ENCODE measurements at places on chromosomes 11 and 22. TPM values are rescaled to one million over a fixed set of nuclear protein-coding genes. Genes with fewer than 3 reads are reported as not detected.
A peak's percentile ranks its signal among the peaks of the same experiment; 100 is the strongest.

- no peak for ATAC-seq
These were observed 40.9 kb upstream of the BIRC3 start for GRCh38 chr11:102276362-102276761.

GRCh38 chr22:40965936-40966725, 15.0 kb downstream of the RBX1 start:
- no peak for ATAC-seq

GRCh38 chr11:33040862-33041453, 1.6 kb downstream of the TCP11L1 start:
- ATAC-seq: peak; percentile 52

DNA sequence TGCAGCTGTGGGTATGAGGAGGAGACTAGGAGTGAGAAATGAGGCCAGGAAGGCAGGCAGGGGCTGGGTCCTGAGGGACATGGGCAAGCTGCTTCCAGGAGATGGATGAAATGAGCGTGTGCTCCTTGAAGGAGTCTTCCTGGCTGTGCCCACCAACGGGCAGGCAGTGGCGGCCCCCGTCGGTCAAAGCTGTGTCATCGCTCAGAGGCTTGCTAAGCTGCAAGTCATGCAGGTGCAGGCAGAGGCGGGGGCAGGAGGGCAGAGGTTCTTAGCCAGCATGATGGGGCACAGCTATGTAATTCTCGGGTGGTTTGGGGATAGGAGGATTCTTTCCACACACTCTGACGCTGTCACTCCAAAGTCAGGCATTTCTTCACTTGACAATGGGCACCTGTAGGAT, 12.5 kb upstream of the PEX26 start:
- ATAC-seq: no peak

DNA sequence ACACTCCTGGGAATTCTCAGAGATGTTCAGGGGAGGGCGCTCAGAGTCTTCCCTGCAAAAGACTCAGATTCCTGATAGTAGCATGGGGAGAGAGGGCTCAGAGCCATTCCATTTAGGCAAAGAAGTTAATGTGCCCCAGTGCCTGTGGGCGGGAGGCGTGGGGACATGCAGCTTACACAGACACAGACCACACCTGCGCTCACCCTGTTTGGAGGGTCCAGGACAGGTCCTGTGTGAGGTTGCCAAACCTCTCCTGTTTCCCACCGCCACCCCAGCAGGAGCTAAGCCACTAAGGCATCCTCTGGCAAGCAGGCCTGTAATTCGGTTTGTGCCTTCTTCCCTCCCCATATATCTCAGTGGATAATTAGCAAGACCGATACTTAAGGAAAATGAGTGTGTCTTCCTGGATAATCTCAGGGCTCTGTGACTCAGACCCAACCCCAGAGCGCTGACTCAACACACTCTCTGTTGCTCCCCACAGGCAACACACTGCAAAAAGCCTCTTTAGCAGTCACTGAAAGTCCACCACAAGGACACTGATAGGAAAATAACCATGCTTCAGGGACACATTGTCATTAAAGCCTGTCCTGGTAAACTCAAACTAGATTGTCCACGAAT, 118.9 kb upstream of the LMO1 start:
- no peak for ATAC-seq

- ATAC-seq: no peak
These were observed 63.4 kb downstream of the MCM5 start for GRCh38 chr22:35463231-35463933.

The XKR3 gene
- total RNA-seq: not detected

The TRMT112 gene
- total RNA-seq: 218 TPM

All from activated T-helper 17 cell treated with anti-CD3 and anti-CD28 coated beads, Interleukin-2, amount 50 U/mL, for 72 hours (primary cell).